ENCODE measurements at places on chromosomes 16 and 17.

GRCh38 chr17:50471009-50471905 lies 2.6 kb upstream of the CHAD start:
- DNase-seq = no peak

- DNase-seq = no peak
Measured at GRCh38 chr17:58873926-58874325, 118.3 kb downstream of the PPM1E start.

GRCh38 chr16:35687071-35687470 lies 2227.7 kb downstream of the TP53TG3F start:
- DNase-seq = no peak

DNA sequence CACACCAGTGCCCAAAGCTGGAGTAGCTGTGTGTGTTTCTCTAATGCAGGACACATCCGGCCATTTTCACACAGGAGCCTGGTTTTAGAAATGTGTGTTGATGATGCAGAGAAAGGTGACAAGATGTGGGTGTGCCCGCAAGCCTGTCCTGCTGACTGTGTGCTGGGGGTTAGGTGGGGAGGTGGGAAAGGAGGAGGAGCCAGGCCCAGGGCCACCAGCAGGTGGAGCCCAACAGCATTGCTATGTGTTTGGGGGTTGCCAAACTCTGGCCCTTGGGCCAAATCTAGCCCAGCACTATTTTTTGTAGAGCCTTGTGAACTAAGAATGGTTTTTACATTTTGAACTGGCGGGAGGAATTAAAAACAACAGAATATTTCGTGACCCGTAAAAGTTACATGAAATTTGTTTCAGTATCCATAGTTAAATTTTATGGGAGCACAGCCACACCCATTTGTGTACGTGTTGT lies 61.7 kb upstream of the LGALS9 start:
- peak; percentile 18 for DNase-seq

DNA sequence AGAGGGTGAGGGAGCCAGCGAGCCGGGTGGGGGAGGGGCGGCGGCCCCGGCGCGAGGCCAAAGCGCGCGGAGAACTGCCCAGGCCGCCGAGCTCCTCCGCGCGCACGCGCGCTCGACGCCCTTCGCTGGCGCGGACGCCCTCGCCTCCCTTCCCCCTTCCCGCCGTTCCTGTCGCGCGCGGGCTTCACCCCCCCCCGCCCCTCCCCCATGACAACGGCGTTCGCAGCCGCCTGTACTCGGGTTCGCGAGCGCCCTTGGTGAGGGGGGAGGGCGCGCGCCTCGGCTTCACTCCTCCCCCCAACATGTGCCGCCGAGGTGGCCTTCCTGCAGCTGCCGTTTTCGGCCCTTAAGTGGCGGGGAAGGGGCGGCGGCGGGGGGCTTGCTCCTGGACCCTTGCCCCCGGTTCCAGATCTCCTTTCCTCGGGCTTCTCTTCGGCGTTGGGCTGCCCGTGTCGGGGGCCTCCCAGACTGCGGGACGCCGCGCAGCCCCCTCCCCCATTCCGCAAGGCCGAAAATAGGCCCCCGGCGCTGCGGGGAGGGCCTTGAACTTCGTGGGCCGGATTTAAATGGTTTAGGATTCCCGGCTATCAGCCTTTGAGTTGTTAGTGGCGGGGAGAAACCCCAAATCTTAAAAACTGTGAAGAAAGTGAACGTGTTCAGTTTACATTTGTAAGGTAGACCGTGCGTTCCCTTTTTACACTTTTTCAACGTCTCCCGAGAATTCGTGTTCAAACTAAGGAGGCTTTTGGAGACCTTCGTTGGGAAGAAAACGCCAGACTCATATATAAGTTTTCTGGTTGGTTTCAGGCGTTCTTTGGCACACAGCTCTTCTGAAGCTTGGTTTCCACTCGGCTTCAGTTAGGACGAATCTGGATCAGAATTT lies 653 bp downstream of the SRRM2 start:
- no peak for DNase-seq

GRCh38 chr16:3188925-3189825 lies 1.2 kb downstream of the OR1F1 start:
- DNase-seq = no peak

DNA sequence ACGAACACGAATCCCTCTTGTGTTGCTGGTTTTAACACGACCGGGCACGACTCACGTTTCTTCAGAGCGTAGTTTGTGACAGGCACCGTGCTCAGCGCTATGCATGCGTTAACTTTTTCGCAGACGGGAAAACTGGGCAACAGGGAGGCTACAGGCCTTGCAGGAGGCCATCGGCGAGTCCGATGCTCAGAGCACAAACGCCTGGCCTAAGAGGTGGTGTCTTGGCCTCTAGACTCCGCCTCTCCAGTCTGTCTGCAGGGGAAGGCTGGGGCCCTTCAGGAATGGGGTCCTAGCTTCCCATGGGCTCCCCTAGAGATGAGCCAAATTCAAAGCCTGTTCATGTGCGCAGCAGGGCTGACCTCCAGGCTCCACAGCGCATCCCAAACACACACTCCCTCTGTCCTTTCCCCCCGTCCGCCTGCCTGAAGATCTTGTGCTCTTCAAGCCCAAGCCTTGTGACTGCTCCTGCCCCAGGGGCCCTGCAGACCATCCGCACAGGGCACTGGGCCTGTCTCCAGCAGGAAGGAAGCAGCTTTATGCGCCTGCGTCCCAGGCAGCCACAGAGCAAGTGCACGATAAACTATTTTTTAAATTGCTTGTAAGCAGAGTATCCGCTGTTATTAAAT lies 3.1 kb downstream of the CLCN7 start:
- DNase-seq = no peak

- no peak for DNase-seq
Measured at GRCh38 chr17:33234930-33235685, 58.0 kb downstream of the ASIC2 start.

DNA sequence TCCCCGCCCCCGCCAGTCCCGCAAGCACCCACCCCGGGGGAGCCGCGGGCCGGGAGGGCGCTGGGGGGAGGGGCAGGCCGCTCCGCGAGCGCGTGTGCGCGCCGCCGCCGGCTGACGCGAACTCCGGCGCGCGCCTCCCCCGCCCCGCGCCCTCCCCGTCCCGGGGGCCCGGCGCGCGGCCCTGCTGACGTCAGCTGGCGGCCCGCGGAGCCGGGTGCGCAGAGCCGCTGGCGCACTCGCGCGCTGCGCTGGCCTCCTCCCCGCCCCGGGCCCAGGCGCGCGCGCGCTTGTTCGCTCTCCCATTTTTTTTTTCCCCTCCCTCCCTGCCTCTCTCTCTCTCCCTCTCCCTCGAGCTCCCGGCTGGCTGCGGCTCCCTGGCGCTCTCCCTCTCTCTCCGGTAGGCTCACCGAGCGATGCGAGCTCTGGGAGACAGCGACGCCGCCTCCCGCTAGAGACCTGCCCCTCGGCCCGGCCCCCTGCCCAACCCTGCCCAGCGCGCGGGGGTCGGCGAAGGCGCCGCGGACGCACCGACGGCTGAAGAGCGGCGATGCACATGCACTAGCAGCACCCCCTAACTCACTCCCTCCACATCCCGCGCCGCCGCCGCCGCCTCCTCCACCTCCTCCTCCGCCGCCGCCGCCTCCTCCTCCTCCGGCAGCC lies at the start of gene GNAO1:
Gene GNAO1 (plus strand): TSS at position 334 of the 660 bp plus-strand sequence. CDS start 747 bp downstream, outside the sequence.
- peak; percentile 73 for DNase-seq

GRCh38 chr16:15415511-15415985 lies 18.8 kb upstream of the BMERB1 start:
- DNase-seq = no peak

GRCh38 chr17:68803164-68803929 lies 151.8 kb downstream of the ABCA8 start:
- no peak for DNase-seq

GRCh38 chr17:76734080-76734840 lies 2.9 kb downstream of the SRSF2 start:
- DNase-seq = no peak

DNA sequence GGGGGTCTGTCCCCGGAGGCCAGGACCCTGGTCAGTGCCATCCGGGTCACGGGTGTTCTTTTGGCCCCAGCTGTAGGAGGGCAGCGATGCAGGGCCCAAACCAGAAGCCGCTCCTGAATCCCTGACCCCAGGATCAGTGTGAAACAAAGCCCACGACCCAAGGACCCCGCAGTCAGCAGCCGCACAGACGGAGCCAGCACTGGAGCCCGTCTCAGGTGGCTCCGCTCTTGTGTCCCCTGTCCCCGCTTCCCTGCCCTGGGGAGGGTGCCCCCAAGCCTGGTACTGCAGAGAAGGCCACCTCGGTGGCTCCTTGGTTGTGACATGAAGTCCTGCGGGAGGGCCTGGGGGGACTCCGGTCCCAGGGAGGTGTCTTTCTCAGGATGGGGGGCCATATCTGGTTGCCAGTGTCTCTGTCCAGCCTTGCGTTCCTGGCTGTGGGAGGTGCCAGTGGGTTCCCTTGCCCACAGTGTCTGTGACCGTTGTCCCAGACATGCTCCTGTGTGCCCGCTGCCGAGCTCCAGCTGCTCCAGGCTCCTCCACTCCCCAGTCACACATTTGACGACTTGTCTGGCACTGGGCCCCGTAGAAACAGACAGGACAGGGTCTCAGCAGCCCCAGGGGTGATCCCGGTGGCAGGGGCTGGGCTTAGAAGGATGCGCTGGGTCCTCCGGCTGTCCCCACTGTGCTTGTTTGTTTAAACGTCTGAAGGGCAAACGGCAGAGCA lies 33.6 kb downstream of the BAIAP2 start:
- no peak for DNase-seq

DNA sequence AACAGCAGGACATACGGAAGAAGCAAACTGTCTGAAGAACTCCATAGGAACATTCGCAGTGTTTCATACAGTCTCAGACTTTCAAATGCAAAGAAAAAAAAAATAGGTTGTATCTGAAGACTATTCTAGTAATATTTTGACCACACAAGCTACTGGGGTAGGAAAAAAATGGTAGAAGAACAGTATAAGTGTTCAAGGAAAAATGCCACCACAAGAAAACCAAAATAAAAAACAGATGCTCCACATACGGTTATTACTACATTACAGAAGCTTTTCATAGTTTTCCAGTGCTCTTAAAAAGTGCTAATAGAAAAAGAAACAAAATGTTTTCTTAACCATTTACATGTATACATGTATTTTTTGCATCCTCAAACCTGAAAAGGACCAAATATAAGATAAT lies 3.7 kb downstream of the NCOR1 start:
- DNase-seq = no peak

DNA sequence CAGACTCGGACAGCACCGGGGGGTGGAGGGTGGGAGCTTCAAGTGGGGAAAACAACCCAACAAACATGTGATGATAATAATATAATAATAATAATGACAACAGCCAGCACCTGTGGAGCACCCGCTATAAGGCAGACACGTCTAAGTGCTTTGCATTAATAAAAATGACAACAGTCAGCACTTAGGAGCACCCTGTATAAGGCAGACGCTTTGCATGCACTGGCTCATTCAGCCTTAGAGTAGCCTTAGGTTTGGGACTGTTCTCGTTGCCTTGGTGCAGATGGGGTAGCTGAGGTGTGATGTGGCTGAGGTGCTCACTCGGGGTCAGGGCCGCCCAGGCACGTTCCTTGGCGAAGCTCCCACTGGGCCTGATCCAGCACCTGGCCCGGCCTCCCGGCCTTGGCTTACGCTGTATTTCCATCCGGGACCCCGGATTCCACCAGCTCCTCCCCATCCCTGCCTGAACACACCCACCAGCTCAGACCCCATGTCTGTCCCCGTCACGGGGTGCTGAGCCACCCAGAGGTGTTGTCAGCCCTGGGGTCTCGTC lies 144.0 kb upstream of the CIBAR2 start:
- DNase-seq = no peak

Data from C1 segment of cervical spinal cord (tissue), 14 donors.